ENCODE measurements at places on chromosomes 6 and 20.

GRCh38 chr6:138538390-138539031 is 39.2 kb upstream of the NHSL1 start:
- no peak for DNase-seq

- no peak for DNase-seq
Measured at GRCh38 chr6:68760941-68761676, 126.0 kb downstream of the ADGRB3 start.

- no peak for DNase-seq
Measured at GRCh38 chr20:504632-505075, 38.9 kb downstream of the CSNK2A1 start.

DNA sequence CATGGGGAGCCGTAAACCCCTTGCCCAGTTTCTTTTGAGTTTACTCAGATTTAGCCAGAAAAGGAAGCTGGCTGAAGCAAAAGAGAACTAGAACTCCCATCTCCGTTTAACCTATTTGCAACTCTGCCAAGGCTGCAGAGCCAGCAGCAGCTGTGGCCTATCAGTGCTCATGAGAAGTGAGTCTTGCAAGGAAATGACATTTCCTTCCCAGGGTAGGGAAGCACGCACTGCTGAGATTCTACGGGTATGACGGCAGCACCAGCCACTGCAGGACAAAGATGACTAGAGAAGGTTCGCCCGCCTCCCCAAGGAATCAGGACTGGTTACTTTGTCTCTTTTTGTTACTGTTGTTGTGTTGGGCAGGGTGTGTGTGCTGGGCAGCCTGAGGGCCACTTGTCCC is 47.6 kb downstream of the PPP1R3G start:
- DNase-seq: no peak

- DNase-seq: no peak
Measured at GRCh38 chr6:17318435-17319165, 37.4 kb downstream of the RBM24 start.

DNA sequence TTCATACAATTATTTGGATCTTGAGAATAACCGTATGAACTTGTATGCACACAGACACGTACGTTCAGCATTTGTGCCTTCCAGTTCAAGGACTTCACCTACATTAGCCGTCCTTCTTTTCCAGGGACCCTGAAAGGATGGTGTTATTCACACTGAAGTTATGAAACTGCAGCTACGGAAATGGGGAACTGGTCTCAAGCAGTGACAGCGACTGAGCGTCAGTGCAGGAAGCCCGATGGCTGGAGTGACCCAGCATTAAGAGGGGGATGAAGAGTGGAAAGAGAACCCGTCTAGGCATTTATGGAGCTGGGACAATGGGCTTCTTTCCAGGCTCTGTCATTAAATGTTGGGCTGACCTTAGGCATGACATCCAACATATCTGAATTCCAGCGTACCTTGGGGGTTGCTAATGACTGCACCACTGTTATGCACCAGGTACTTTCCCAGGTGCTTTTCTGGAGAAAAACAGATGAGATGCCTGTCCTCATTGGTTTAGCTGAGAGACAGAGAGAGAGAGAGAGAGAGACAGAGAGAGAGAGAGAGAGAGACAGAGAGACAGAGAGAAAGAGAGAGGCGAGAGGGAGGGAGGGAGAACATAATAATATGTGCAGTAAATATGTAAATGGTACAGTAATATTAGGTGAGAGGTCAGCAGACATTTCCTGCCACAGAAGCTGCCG is 204.7 kb upstream of the EXOC2 start:
- no peak for DNase-seq

DNA sequence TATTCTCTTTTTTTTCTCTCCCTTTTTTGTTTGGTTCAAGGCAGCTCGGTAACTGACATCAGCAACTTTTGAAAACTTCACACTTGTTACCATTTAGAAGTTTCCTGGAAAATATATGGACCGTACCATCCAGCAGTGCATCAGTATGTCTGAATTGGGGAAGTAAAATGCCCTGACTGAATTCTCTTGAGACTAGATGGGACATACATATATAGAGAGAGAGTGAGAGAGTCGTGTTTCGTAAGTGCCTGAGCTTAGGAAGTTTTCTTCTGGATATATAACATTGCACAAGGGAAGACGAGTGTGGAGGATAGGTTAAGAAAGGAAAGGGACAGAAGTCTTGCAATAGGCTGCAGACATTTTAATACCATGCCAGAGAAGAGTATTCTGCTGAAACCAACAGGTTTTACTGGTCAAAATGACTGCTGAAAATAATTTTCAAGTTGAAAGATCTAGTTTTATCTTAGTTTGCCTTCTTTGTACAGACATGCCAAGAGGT is 10.6 kb downstream of the HEY2 start:
- DNase-seq: no peak

DNA sequence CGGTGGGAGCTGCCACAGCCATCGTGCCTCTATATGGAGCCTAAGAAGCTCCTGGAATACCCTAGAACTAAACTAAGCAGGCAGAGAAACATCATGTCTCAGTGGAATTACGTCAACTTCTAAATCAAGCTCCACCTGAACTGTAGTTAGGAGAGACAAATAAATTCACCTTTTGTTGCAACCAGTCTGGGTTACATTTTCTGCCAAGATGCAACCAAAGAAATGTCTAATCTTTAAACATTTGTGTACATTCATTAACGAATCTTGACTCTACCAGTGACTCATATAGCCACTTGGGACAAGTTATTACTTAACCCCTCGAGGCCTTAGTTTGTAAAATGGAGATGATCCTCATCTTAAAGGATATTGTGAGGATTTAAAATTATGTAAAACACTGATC is 8.9 kb downstream of the PTPRK start:
- DNase-seq: no peak

- DNase-seq: no peak
Measured at GRCh38 chr20:51360451-51361201, 181.9 kb downstream of the NFATC2 start.

DNA sequence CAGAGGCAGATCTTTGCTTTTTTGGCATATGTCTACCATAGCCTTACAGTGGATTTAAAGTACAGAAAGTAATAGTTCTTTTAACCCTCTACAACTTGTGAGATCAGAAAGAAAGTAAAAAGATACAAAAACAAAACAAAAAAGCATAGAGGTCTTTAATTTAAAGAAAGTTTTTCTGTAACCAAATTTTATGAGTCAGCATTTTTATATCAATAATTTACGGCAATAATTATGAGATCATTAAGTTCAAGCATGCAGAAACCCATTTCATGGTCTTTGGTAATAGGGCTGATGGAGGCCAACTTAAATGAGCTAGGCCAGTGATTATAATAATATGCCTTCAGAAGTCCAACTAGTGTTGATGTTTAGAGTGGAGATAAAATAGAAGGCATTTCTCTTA is 145.9 kb downstream of the AIG1 start:
- DNase-seq: no peak

- DNase-seq: no peak
Measured at GRCh38 chr20:44033344-44033743, 118.7 kb downstream of the TOX2 start.

DNA sequence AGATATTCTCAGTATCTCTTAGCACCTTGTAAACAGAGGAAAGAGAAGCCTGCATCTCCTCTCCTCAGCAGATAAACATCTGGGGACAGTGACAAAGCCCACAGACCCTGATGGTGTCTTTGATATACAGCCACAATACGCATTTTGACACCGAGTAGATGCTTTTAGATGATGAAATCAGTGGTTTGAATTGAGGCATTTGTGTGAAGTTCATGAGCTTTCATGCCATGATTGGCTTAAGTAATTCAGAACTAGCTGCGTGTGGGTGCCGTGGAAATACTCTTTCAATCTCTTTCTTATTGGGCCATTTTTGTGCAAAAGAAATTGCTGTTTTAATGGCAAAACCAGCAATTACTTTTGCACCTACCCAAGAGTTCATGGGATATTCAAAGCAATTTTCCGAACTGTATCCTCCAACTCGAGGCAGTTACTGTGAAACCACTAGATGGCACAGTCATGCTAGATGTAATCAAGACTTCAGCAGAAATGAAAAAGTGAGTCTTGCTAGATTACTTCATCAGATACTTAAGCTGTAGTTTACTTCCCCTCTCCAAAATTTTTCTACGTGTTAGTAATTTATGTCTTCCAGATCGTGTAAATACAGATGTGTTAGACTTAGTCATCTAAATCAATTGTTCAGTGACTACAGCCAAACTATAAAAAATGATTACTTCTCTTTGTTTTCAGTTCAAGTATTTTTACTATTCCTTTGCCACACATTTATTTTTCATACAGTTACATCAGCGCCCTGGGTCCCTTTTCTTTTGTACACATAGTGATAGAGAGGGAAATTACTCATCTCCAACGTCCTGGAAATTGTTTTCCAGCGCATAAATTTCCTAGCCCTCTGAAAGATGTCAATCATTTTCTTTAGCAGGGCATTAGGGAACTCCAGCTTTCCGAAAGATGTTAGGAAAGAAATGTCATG is 49.4 kb downstream of the IYD start:
- peak; percentile 77 for DNase-seq

All from T-helper 1 cell (primary cell).